Tibial nerve (tissue), 4 donors: ENCODE measurements at places on chromosomes 4 and X.
A peak's percentile ranks its signal among the peaks of the same experiment; 100 is the strongest.

DNA sequence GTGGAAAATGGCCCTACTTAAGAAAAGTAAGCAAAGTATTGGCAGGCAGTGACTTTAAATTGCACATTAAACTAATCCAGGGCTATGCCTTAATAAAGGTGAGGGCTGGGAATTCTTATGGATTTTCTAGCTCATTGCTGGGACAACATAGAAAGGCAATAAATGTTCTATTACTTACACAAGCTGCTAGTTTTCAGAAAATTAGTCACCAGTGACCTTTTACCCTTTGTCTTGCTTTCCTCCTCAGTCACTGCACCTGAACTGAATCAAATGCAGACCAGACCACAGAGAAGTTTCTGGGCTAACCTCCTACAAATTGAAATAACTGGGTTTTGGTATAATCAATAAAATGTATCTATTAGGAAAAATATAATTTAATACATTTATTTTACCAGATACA, 694.4 kb upstream of the FAM241A start:
- no peaks in the 10 kb centered on the region for H3K36me3 ChIP-seq
- no peak overlapping the region for H3K4me3 ChIP-seq
- H3K27ac ChIP-seq, result no peak overlapping the region
- no peaks in the 10 kb centered on the region for H3K27me3 ChIP-seq
- no peaks in the 10 kb centered on the region for H3K4me1 ChIP-seq

DNA sequence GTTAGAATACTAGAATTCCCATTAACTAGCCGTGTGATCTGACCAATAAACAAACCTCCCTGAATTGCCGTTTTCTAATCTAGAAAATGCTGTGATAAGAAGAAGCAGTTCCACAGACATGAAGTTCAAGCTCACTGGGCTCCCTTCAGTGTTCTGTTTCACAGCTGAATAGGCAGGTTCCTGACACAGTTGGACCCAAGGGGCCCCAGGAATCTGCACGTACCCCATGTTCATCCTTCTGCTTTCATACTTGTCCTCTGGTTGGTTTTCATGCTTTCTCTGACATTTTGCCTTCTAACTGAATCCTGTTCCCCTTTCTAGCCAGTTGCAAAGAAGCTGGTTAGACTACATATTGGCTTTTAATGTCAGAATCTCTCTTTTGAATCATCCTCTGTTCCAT, 374.1 kb upstream of the MAD2L1 start:
- H3K4me3 ChIP-seq, result no peak overlapping the region
- H3K27ac ChIP-seq, result no peak overlapping the region
- no peaks in the 10 kb centered on the region for H3K27me3 ChIP-seq

DNA sequence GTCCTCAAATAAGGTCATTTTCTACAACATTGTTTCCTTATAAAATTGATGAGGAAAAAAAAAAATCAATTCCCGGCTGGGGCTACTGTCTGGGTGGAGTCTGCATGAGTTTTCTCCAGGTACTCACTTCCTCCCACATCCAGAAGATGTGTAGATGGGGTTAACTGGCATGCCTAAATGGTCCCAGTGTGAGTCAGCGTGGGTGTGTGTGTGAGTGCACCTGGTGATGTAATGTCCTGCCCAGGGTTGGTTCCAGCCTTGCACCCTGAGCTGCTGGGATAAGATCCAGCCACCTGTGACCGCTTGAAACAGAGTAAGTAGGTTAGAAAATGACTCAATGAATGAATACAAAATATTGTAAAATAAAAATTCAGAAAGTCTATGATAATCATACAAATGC, 11.1 kb downstream of the USP26 start:
- no peaks in the 10 kb centered on the region for H3K4me1 ChIP-seq
- DNase-seq, result no peak
- H3K36me3 ChIP-seq, result no peaks in the 10 kb centered on the region

GRCh38 chrX:50988649-50989048, 78.1 kb downstream of the BMP15 start:
- H3K36me3 ChIP-seq, result no peaks in the 10 kb centered on the region
- H3K27ac ChIP-seq, result no peak overlapping the region
- H3K4me3 ChIP-seq, result no peak overlapping the region
- H3K4me1 ChIP-seq, result no peaks in the 10 kb centered on the region
- H3K27me3 ChIP-seq, result no peaks in the 10 kb centered on the region

DNA sequence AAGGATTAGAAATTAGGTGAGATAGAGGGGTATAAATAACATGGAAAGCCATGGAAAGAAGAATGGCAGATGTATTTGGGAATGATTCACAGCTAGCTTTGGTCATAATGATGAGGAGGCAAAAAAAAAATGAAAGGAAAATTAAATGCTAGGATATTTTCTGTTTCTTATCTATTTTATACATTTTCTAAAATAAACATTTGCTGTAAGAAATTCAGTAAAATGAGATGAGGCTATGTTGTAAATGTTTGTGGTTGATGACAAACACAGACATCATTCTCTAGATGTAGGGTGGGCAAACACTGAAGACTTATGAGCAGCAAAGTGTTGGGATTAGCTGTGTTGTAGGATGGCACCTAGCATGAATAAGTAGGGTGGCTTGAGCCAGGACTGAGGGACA, 407.1 kb downstream of the IL15 start:
- no peaks in the 10 kb centered on the region for H3K4me1 ChIP-seq
- no peak overlapping the region for H3K4me3 ChIP-seq
- H3K27me3 ChIP-seq, result no peaks in the 10 kb centered on the region
- H3K27ac ChIP-seq, result no peak overlapping the region
- DNase-seq, result no peak

DNA sequence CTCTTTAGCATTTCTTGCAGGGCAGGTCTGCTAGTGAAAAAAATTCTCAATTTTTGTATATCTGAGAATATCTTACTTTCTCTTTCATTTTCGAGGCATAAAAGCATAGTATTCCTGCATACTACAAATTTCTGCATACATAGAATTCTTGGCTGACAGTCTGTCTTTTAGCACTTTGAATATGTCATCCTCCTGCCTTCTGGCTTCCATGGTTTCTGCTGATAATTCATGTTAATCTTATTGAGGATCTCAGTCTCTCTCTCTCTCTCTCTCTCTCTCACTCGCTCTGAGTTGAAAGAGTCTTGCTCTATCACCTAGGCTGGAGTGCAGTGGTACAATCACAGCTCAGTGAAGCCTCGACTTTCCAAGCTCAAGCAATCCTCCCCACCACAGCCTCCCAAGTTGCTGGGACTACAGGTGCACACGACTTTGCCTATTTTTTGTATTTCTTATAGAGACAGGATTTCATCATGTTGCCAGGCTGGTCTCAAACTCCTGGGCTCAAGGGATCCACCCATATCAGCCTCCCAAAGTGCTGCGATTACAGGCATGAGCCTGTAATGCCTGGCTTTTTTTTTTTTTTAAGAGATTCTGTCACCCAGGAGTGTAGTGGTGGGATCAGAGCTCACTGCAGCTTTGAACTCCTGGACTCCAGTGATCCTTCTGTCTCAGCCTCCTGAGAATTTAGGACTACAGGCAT, 161.3 kb downstream of the FNIP2 start:
- no peak overlapping the region for H3K27ac ChIP-seq
- no peaks in the 10 kb centered on the region for H3K36me3 ChIP-seq
- peaks cover 9% of the 10 kb centered on the region for H3K4me1 ChIP-seq
- DNase-seq, result no peak
- H3K27me3 ChIP-seq, result no peaks in the 10 kb centered on the region

DNA sequence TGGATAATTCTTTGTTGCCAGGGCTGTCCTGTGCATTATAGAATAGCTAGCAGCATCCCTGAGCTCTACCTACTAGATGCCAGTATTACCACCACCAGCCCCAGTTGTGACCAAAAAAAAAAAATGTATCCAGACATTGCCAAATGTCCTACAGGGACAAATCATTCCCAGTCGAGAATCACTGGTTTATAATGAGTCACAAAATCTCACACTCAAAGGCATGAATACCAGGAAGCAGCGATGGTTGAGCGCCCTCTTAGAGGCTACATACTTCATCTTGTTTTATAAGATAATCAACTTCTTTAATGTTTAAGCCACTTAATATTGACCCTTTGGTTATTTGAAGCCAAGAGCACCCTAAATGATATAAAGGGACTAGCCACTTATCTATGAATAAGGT, 297.3 kb downstream of the DHX15 start:
- H3K4me3 ChIP-seq, result no peak overlapping the region
- DNase-seq, result no peak
- no peaks in the 10 kb centered on the region for H3K36me3 ChIP-seq
- H3K4me1 ChIP-seq, result no peaks in the 10 kb centered on the region
- H3K27me3 ChIP-seq, result no peaks in the 10 kb centered on the region

DNA sequence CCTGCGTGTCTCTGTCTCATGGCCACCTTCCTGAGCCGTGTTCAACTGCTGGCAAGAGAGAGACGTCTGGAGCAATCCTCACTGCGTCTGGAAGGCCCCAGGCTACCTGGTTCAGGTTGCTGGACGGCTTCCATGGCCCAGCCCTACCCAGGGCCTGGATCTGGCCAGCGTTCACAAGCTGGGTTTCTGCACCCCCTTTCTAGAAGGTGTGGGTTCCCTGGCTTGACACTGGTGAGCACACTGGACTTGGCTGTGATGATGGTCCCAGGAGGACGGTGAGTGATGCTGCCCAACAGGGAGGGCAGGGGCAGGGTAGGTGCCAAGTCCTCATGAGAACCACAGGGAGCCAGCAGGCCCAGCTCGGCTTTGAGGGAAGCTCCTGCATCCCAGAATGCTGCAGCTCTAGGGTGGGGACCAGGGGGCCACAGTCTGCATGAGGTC, 63.4 kb downstream of the HTRA3 start:
- no peak overlapping the region for H3K4me3 ChIP-seq
- no peak for DNase-seq
- no peaks in the 10 kb centered on the region for H3K27me3 ChIP-seq
- H3K4me1 ChIP-seq, result no peaks in the 10 kb centered on the region
- H3K36me3 ChIP-seq, result no peaks in the 10 kb centered on the region

GRCh38 chr4:125389713-125390112, 75.0 kb downstream of the FAT4 start:
- H3K36me3 ChIP-seq, result no peaks in the 10 kb centered on the region
- no peak overlapping the region for H3K4me3 ChIP-seq
- peaks cover 30% of the 10 kb centered on the region for H3K4me1 ChIP-seq
- no peak for DNase-seq
- no peaks in the 10 kb centered on the region for H3K27me3 ChIP-seq
- H3K27ac ChIP-seq, result peak overlapping the region; percentile 68

DNA sequence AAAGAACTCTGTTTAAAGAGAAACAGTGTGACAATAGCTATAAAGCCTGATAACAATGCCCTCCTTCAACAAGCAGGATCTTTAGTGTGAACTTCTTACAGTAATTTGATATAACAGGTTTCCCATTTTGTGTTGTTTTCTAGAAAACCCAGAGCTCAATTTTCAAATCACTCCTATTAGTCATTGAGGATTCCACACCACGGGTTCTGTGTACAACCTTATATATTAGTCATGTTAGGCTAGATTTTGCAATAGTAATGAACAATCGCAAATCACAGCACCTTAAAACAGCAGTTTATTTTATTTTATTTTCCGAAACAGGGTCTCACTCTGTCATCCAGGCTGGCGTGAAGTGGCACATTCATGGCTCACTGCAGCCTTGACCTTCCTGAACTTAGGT, 1020.9 kb upstream of the INTU start:
- no peaks in the 10 kb centered on the region for H3K27me3 ChIP-seq
- no peaks in the 10 kb centered on the region for H3K4me1 ChIP-seq

GRCh38 chr4:14783011-14783877, 219.0 kb upstream of the CPEB2 start:
- no peak overlapping the region for H3K4me3 ChIP-seq
- no peak overlapping the region for H3K27ac ChIP-seq
- no peak for DNase-seq

GRCh38 chrX:43315622-43316021, 340.5 kb upstream of the MAOA start:
- no peaks in the 10 kb centered on the region for H3K27me3 ChIP-seq
- no peak for DNase-seq
- no peak overlapping the region for H3K27ac ChIP-seq
- no peaks in the 10 kb centered on the region for H3K4me1 ChIP-seq
- H3K36me3 ChIP-seq, result no peaks in the 10 kb centered on the region
- no peak overlapping the region for H3K4me3 ChIP-seq

DNA sequence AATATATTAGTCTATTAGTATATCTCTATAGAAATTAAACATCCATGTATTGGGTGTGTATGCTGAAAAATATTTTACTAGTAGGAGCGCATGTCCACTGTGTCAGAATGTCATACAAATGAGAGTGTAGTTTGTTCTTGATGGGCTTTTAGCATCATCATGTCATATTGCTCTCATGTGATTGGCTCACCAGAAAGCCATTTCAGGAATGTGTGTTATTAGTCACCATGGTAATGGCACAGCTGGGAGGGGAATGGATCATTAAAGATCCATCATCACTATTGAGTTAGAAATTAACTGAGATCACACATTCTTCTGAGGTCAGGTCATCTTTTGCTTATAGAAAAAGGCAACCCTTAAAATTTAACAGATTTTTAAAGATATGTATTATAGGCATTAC, 77.3 kb downstream of the PHEX start:
- H3K27ac ChIP-seq, result no peak overlapping the region
- H3K4me1 ChIP-seq, result no peaks in the 10 kb centered on the region
- H3K4me3 ChIP-seq, result no peak overlapping the region
- DNase-seq, result no peak

DNA sequence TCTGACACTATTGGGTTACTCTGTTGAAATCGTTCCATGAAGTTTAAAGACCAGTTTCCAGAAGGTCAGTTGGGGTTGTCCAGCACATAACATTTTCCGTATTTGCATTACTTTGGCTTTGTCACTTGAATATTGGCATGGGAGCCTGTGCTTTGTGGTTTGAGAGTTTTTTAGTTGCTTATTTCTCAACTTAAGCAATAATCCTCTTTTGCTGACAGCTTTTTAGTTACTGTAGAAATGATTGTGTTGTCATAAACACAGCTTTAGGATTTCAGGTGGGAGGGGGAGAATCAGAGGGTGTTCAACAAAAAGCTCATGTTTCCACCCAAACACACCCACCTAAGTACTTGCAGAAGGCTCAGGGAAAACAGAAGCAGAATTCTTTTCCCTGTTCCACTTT, 210.7 kb upstream of the TLL1 start:
- no peaks in the 10 kb centered on the region for H3K27me3 ChIP-seq
- H3K4me3 ChIP-seq, result no peak overlapping the region
- no peak overlapping the region for H3K27ac ChIP-seq

- H3K27me3 ChIP-seq, result no peaks in the 10 kb centered on the region
- H3K4me3 ChIP-seq, result no peak overlapping the region
- no peak for DNase-seq
- H3K36me3 ChIP-seq, result no peaks in the 10 kb centered on the region
- no peak overlapping the region for H3K27ac ChIP-seq
- H3K4me1 ChIP-seq, result no peaks in the 10 kb centered on the region
Measured at GRCh38 chrX:130874751-130875150, 28.3 kb downstream of the ENOX2 start.
